Endodermal cell (in vitro differentiated cells): ENCODE measurements at places on chromosomes 2 and 18. TPM values are rescaled to one million over a fixed set of nuclear protein-coding genes. Genes with fewer than 3 reads are reported as not detected.

- no peak overlapping the region for H3K4me3 ChIP-seq
- H3K36me3 ChIP-seq = no peaks in the 10 kb centered on the region
- no peak overlapping the region for H3K27ac ChIP-seq
- no peak for DNase-seq
These were observed 632.4 kb upstream of the SLC8A1 start for GRCh38 chr2:41084321-41084720.

DNA sequence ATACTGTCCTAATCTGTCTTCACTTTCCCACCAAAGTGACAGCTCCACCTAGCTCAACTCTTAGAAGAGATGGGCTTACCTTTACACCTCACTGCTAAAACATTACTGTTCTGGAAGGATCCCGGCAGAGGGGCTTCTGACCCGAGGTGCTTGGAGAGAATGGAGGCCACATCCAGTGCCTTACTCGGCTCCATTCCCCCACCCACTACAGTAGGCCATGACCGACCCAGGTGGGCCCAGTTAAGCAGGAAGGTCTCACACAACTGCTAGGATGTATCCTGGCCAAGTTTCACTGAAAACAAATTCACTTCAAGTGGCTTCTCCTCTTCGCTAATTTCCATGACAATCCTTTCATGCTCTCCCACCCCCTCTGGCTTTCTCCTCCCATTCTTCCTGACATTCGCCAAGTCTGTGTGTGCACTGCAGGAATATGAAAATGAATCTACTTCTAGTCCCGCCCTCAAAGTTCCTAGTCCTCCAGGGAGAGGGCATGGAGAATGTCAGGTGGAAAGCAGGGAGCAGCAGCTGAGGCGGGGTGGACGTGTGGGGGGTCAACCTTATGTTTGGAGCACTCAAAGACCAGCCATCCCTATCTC lies 11.8 kb downstream of the WIPF1 start:
- no peak overlapping the region for H3K27ac ChIP-seq
- H3K4me3 ChIP-seq = no peak overlapping the region
- H3K36me3 ChIP-seq = no peaks in the 10 kb centered on the region
- H3K27me3 ChIP-seq = no peaks in the 10 kb centered on the region
- H3K4me1 ChIP-seq = peaks cover 4% of the 10 kb centered on the region

- no peaks in the 10 kb centered on the region for H3K27me3 ChIP-seq
- H3K36me3 ChIP-seq = no peaks in the 10 kb centered on the region
- no peaks in the 10 kb centered on the region for H3K4me1 ChIP-seq
- H3K27ac ChIP-seq = no peak overlapping the region
- H3K4me3 ChIP-seq = no peak overlapping the region
These were observed 164.1 kb downstream of the PAX3 start for GRCh38 chr2:222134654-222135053.

DNA sequence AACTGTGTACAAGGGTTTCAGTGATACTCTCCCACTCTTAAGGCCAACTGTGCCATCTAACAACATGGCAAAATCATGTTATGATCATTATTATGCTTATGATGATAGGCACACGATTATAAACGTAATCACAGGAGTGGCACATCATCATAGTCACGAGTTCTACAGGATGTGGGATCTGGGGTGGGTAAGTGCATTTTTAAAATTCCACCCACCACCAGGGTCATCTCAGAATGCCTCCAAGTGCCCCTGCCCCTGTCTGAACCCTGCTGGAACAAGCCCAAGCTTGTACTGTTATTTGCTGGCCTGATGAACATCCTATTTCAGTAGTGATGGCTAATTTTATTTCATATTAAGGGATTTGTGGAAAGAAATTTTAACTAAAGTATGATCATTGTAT lies 117.8 kb downstream of the PTPRM start:
- no peak for DNase-seq
- peaks cover 13% of the 10 kb centered on the region for H3K4me1 ChIP-seq
- no peaks in the 10 kb centered on the region for H3K27me3 ChIP-seq

- no peak overlapping the region for H3K4me3 ChIP-seq
- H3K4me1 ChIP-seq = peaks cover 4% of the 10 kb centered on the region
- H3K36me3 ChIP-seq = no peaks in the 10 kb centered on the region
- H3K27me3 ChIP-seq = no peaks in the 10 kb centered on the region
- no peak overlapping the region for H3K27ac ChIP-seq
These were observed 324.4 kb downstream of the ALK start for GRCh38 chr2:29597035-29597434.

- no peak overlapping the region for H3K27ac ChIP-seq
- no peak for DNase-seq
- peaks cover 22% of the 10 kb centered on the region for H3K4me1 ChIP-seq
- H3K4me3 ChIP-seq = peak overlapping the region; percentile 81
These were observed 166.3 kb downstream of the MYCN start for GRCh38 chr2:16106619-16107018.

DNA sequence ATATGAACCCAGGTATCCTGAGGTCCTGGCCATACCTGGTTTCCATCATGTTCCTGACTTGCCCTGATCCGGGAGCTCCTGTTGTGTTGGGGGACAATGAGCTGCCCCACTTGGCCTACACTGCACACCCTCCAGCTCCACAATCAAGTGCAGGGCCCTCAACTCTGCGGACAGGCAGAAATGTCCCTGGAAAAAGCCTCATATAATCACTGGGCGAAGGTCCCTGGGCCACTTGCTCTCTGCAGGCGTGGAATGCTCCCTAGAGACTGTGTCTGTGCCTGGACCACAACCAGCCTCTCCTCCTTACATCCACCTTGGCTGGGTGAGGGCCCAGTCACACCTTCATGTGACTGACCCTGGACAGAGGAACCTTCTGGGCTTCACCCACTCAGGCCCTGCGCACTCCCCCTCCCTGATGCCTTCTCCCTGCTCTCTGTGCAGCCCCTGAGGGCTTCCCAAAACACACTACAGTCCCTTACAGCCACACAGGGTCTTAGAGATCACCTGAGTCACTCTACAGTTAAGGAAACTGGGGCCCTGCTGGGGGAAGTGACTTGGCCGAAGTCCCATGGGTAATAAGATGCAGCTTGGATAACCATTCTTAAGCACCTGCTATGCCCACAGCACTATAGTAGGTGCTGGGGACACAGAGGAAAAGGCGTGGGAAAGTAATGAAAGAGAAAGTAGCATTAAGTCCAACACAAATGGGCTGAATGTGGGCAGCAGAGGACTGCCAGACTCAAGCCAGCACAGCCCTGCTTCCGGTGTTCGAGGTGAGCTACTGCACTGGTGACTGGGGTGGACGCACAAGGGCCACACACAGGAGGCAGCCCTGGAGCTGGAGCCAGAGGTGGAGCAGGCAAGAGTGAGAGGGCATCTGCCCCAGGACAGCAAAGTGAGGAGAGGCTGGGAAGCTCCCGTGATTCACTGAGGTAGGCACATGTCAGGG lies 9.8 kb downstream of the BOLA3 start:
- no peak overlapping the region for H3K4me3 ChIP-seq
- H3K36me3 ChIP-seq = peaks cover 24% of the 10 kb centered on the region
- no peaks in the 10 kb centered on the region for H3K4me1 ChIP-seq
- H3K27me3 ChIP-seq = no peaks in the 10 kb centered on the region
- no peak overlapping the region for H3K27ac ChIP-seq

DNA sequence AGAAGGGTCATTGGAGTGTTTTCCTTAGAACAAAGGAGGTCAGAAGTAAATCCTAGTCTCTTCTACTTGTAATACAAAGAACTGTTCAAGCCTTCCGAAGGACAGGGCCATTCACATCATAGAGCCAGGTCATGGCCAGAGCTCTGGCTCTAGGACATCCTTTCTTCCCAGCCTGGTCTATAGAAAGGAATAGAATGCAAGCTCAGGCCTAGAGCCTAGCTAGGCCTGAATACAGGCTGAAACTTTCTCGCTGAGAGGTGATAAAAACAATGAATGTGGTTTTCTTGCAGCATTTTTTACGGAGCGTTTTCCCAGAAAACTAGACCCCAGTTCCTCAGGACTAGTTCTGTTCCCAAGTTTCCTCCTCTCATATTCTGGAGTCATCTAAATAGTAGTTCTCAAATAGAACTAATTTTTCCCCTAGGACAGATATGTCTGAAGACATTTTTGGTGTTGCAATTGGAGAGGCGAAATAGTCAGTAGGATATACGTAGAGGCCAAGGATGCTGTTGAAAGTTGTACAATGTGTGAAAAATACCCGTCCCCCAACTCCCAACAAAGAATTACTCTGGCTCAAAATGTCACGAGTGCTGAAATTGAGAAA lies 6.8 kb downstream of the UGT1A6 start:
- H3K4me1 ChIP-seq = peaks cover 6% of the 10 kb centered on the region
- H3K27ac ChIP-seq = peak overlapping the region; percentile 81
- no peak overlapping the region for H3K4me3 ChIP-seq
- H3K36me3 ChIP-seq = no peaks in the 10 kb centered on the region
- H3K27me3 ChIP-seq = no peaks in the 10 kb centered on the region

DNA sequence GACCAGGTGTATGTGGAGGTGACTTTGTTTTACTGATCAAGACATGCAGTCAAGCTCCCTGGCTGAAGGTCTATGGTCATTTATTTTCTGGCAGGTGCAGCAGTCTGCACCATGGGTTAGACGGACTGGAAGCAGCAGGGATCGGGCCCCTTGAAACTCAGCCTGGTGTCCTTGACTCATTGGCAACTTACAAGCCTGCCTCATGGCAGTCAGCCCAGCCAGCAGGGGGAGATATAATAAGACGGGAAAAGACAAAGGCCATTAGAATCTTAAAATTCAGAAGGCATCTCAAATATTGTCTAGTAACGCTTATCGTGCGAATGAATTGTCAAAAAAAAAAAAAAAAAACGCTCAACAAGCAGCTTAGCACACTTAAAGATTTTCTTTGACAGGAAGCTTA lies 308.2 kb downstream of the EN1 start:
- no peak overlapping the region for H3K27ac ChIP-seq
- H3K4me3 ChIP-seq = no peak overlapping the region
- H3K36me3 ChIP-seq = no peaks in the 10 kb centered on the region

GRCh38 chr2:206452750-206453149 lies 9.4 kb downstream of the ADAM23 start:
- no peaks in the 10 kb centered on the region for H3K27me3 ChIP-seq
- no peak overlapping the region for H3K27ac ChIP-seq
- H3K4me1 ChIP-seq = no peaks in the 10 kb centered on the region
- no peaks in the 10 kb centered on the region for H3K36me3 ChIP-seq

- no peaks in the 10 kb centered on the region for H3K4me1 ChIP-seq
- DNase-seq = no peak
- H3K36me3 ChIP-seq = no peaks in the 10 kb centered on the region
- no peaks in the 10 kb centered on the region for H3K27me3 ChIP-seq
- H3K27ac ChIP-seq = no peak overlapping the region
These were observed 433.2 kb upstream of the RGPD4 start for GRCh38 chr2:107393516-107393915.

DNA sequence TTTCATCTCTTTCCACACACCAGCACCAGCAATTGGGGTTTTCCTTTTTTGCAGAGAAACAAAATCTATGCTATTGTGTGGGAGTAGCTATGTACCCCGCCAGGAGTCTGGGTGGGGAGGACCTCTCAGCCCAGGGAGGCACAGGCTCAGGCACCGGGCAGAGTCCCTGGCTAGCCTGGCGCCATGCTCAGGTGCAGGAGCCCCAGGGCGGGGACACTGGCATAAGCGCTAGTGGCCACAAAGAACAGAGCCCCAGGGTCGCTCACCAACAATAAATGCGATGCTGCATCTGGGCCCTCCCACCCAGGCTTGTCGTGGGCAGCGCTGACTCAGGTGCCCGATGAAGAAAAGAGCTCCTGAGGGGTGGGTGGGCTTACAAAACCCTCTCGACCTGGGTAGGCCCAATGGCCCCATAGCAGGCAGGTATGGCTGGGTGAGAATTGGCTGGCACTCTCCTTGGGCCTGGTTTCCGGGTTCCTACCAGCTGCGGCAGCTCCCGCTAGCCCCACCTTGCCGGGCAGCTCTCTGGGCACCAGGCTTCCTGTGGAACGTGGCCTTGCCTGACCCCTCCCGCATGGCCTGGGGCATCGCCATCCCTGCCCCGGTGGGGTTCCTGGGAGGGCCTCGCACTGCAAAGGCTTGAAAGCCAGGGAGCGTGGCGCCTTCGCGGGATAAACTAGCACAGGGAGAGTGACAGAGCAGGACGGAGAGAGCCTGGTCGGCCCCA lies 31.8 kb upstream of the COL6A3 start:
- no peak for DNase-seq
- no peak overlapping the region for H3K27ac ChIP-seq
- no peak overlapping the region for H3K4me3 ChIP-seq

GRCh38 chr2:44943031-44943692 lies 1.7 kb downstream of the SIX3 start:
- H3K4me1 ChIP-seq = peaks cover 13% of the 10 kb centered on the region
- H3K27ac ChIP-seq = no peak overlapping the region
- peaks cover 99% of the 10 kb centered on the region for H3K27me3 ChIP-seq
- H3K36me3 ChIP-seq = no peaks in the 10 kb centered on the region

DNA sequence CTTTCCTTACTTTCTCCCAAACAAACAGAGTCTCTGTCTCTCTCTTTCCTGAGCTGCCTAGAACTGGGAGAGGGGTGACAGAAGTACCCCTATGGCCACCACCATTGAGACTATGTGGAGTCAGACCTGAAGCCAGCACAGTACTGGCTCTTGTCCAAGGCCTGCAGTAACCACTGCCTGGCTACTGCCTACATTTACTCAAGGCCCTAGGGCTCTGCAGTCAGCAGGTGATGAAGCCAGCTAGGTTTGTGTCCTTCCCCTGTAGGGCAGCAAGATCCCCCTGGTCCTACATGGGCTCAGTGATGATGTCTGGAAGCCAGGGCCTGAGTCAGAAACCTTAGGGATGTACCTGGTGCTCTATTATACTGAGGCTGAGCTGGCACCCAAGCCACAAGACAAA lies 12.2 kb downstream of the MYO3B start:
- H3K27me3 ChIP-seq = no peaks in the 10 kb centered on the region
- no peak for DNase-seq
- H3K4me1 ChIP-seq = no peaks in the 10 kb centered on the region
- no peaks in the 10 kb centered on the region for H3K36me3 ChIP-seq
- H3K4me3 ChIP-seq = no peak overlapping the region
- no peak overlapping the region for H3K27ac ChIP-seq

DNA sequence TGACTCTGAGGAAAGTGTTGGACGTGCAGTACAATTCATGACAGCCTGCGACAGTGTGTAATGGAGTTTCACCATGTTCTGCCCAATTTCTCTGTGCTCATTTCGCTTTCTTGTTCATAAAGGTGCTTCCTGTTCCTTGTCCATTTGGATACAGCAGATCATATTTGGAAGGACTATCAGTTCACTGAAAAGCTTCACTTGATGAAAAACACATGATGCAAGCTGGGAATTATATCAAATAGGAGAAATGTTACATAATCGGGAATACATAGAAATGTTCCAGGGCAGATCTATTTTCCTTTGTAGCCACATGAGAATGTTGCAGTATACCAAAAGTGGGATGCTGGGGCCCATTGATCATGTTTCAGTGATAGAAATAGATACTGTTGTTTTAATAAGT lies 266.3 kb upstream of the SLC14A2 start:
- H3K27ac ChIP-seq = no peak overlapping the region
- no peaks in the 10 kb centered on the region for H3K27me3 ChIP-seq
- no peaks in the 10 kb centered on the region for H3K36me3 ChIP-seq
- no peak for DNase-seq
- H3K4me1 ChIP-seq = no peaks in the 10 kb centered on the region

- DNase-seq = no peak
- H3K4me1 ChIP-seq = peaks cover 2% of the 10 kb centered on the region
- H3K27ac ChIP-seq = no peak overlapping the region
These were observed 17.2 kb downstream of the FAM98A start for GRCh38 chr2:33581872-33582271.

The SLC8A1 gene
- 6.3 to 7.7 TPM (median 7.4 TPM) in 3 replicates for total RNA-seq

The EVX2 gene
- 0.05 TPM in 1 of 2 replicates, not detected in the other for total RNA-seq

The KIAA2012 gene
- total RNA-seq = 0.19 to 0.72 TPM (median 0.62 TPM) in 3 replicates

The GYPC gene
- total RNA-seq = 15.3 and 17.3 TPM in 2 replicates

The CHAC2 gene
- total RNA-seq = 0.73 to 5.9 TPM (median 4.8 TPM) in 3 replicates

The SLC16A14 gene
- 10.2 to 14.5 TPM (median 11.6 TPM) in 3 replicates for total RNA-seq

The COMMD1 gene
- 20.9 to 28.4 TPM (median 24.4 TPM) in 3 replicates for total RNA-seq

The LAMA1 gene
- total RNA-seq = 164 to 329 TPM (median 316 TPM) in 3 replicates

The DNAJC5G gene
- not detected in 2 replicates for total RNA-seq

The SERTAD2 gene
- 20.3 to 34.1 TPM (median 21.4 TPM) in 3 replicates for total RNA-seq

The NGEF gene
- total RNA-seq = 2.8 to 3.9 TPM (median 2.9 TPM) in 3 replicates

The IGFBP5 gene
- 8.9 to 46.0 TPM (median 10.0 TPM) in 3 replicates for total RNA-seq

The GULP1 gene
- total RNA-seq = 15.2 to 18.1 TPM (median 15.3 TPM) in 3 replicates

The L3MBTL4 gene
- total RNA-seq = 4.3 to 7.2 TPM (median 5.4 TPM) in 3 replicates
